Esophagus squamous epithelium (tissue), 5 donors: ENCODE measurements at places on chromosomes 12 and 14.

GRCh38 chr14:59483363-59483762 is 845 bp downstream of the L3HYPDH start:
- no peak for DNase-seq

DNA sequence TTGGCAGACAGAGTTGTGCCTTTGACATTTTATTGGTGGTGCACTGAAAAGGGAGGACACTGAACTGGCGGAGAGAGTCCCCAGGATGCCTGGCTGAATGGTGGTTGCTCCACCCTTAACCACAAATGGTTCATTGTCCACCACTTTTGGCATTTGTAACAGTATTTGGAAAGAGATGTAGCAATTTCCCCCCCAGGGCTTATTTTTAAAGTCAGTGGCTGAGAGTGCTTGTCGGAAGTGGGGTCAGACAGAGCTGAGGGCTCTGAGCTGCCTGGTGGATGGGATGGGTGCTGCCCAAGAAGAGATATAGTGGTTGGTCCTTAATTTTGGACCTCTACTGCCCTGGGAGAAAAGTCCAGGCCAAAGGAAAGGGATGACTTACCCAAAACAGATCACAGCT is 31.5 kb upstream of the FGF6 start:
- DNase-seq, result no peak

DNA sequence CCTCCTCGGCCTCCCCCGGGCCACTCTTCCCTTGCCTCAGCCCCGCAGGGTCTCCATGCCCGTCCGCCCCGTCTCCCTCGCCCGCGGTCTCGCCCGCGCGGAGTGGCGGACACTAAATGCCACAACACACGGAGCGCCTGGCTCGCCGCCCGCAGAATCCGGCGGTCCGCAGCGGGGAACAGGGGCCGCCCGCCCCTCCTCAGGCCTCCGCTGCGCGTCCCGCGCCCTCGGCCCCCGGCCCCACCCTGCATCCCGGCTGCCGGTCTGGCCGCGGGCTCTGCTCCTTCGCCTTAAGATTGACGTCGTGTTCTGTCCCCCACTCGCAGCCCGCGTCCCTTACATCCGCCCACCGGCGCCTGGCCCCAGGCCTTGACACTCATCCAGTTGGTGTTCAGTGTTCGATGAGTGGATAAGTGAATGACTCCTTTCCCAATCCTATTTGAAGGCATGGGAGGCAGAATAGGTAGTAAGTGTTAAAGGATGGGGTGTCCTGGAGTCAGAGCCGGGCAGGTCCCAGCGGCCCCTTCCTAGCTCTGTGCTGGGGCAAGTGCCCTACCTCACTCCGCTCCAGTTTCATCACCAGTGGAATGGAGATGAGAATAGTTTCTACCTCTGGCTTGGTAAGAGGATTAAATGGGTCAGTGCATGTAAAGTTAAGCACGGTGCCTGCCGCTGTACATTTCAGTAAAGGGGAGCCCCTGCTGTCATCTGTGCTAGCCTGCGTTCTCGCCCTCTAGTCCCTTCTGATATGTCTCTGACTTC is 622 bp downstream of the TECPR2 start:
- DNase-seq, result no peak

- DNase-seq, result no peak
These were observed 14.1 kb upstream of the NT5DC3 start for GRCh38 chr12:103855036-103855712.

DNA sequence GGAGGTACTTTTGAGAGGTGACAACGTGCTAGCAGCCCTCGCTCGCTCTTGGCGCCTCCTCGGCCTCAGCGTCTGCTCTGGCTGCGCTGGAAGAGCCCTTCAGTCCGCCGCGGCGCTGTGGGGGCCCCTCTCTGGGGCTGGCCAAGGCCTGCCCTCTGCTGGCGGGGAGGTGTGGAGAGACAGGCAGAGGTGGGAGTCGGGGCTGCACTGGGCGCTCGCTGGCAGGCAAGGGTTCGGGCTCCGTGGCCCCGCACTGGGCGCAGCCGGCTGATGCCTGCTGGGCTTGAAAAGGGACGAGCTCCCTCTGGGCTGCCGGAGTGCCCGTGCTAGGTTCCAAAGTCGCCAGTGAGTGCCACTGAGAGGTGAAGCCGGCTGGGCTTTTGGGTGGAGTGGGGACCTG is 580.0 kb downstream of the DIO2 start:
- DNase-seq, result no peak

GRCh38 chr12:123346946-123347345 is 17.7 kb downstream of the SBNO1 start:
- no peak for DNase-seq
